ENCODE measurements at places on chromosomes 1 and 21.

DNA sequence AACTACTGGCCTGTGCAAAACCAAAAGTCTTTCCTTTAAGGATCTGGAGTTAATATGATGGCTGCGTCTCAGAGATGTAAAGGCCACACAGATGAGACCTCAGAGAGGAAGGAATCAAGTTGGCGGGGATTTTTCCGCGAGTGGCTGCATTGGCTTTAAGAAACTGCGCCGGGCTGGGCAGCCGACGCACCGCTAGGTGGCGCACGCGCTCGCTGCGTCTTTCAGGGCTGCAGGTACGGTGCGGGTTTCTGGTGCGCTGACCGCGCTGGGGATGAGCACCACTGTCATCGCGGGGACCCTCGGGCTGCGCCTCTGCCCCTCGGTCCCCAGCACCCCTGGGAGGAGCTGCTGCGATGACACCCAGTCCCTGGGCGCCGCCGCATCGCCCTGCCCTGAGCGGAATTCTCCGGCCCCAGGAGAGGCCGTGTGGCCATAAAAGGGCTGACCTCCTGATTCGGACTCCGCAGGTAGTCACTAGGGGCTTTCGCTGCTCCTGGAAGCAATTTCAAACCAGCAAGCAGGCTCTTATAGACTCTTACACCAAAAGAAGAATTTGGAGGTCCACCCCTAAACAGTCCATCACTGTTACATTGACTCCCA lies 241.0 kb downstream of the KCNJ6 start:
- peak; percentile 25 for DNase-seq

DNA sequence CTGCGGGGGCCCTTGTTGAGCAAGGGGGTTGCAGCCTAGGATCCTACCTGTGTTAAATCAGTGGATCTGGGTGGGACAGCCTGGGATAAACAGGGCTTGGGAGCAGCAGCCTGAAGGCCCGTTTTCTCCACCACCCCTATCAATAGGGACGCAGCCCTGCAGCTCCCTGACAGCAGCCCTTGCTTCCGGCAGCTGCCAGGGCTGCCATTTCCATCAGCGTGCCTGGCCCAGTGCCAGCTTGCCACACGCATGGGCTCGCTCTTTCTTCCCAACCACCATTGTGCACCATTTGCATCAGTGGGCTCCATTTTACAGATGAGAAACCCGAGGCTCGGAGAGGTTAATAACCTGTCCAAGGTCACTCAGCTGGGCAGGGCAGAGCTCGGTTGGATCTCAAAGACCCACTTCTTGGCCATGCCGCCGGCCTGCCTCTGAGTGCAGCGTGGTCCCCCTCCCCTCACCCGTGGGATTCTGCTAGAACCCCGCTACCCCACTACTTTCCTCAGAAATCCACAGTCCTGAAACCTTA lies 3.8 kb downstream of the WNT4 start:
- no peak for DNase-seq

GRCh38 chr1:11708554-11709350 lies 17.2 kb downstream of the DRAXIN start:
- no peak for DNase-seq

DNA sequence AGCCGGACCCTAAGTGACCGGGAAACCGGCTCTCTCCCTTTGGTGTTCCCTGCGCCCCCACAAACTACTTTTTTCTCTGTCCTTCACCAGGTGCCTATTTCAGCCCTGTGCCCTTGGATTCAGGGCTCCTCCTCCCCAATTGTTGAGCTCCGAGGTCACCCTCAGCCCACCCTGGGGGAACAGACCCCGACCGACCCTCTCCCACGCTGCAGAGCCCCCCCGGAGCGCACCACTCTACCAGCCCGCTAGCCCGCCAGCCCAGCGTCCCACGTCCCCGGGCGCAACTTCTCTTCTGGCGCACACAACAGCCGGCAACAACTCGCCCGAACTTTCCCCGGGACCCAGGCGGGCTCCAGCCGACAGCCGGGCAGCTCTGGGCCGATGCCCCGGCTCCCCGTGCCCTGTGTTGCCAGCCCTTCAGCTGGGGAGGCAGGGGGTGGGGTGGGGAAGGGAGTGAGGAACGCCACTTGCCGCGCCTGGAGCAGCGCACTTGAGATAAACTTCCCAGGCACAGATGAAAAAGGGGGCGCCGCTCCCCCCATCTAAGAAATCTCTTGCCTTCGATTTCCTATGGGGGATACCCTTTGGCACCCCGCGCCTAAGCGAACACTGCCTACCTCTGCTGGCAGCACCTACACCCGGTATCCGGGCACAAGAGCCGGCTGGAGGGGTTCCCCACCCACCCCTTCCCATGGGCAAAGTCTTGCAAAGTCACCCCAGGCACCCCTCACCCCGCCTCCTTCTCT lies 997 bp downstream of the CASZ1 start:
- no peak for DNase-seq

DNA sequence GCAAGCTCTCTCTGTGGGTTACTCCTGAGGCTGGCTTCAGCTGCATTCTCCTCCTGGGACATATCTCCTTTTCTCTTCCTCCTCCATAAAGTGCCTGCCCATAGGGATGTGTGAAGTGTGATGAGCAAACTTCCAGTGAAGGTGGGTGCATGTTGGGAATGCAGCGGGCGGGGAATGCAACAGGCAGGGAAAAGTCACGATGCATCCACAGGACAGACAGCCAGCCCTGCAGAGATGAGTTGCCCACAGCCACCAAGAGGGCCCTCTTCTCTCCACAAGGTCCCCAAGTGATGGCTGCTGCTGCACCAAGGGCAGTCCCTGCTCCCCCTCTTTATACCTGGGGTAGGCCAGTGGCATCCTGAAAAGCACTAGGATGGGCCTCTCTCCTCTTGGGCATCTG lies 33.6 kb upstream of the RNF187 start:
- no peak for DNase-seq

- no peak for DNase-seq
Measured at GRCh38 chr1:160351629-160352028, 8.4 kb downstream of the NCSTN start.

DNA sequence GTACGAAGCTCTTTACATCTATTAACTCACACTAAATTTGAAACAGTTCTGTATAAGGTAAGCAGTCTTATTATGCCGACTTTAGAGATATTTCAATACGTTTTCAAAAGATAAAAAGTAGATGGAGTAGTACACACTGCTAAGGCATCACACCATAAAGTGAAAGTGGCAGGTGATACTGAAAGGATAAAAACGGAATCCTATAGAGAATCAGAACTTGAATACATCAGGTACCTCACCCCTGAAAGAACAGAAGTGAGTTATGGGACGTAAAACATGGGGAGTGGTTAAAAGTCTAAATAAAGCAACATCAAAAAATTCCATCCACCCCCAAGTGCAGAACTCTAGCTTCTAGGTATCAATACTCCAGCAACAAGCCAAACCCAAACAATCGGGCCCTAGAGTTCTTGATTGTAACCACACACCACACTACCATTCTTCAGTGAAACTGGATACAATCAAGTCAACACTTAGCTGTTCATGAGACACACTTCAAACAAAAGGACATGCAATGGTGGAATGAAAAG lies 142.6 kb downstream of the SMYD3 start:
- no peak for DNase-seq

DNA sequence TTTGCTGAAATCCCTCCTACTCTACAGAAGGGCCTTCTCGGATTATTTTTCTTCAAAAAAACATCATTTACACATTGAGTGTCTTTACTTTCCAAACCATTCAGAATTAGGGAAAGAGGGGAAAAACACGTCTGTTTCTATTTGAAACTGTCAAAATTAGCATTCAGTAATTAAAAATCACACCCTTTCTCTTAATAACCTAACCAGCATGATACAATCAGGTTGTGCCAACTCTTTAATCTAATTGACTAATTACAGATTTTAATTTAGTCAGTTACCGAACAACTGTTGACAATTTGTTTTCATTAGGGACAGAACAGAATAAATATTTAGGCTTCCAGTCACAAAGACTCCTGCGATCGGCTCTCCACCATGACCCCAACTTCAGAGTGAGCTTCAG lies 18.8 kb downstream of the SSBP3 start:
- no peak for DNase-seq

- DNase-seq, result no peak
Measured at GRCh38 chr1:182109771-182110170, 48.3 kb upstream of the ZNF648 start.

DNA sequence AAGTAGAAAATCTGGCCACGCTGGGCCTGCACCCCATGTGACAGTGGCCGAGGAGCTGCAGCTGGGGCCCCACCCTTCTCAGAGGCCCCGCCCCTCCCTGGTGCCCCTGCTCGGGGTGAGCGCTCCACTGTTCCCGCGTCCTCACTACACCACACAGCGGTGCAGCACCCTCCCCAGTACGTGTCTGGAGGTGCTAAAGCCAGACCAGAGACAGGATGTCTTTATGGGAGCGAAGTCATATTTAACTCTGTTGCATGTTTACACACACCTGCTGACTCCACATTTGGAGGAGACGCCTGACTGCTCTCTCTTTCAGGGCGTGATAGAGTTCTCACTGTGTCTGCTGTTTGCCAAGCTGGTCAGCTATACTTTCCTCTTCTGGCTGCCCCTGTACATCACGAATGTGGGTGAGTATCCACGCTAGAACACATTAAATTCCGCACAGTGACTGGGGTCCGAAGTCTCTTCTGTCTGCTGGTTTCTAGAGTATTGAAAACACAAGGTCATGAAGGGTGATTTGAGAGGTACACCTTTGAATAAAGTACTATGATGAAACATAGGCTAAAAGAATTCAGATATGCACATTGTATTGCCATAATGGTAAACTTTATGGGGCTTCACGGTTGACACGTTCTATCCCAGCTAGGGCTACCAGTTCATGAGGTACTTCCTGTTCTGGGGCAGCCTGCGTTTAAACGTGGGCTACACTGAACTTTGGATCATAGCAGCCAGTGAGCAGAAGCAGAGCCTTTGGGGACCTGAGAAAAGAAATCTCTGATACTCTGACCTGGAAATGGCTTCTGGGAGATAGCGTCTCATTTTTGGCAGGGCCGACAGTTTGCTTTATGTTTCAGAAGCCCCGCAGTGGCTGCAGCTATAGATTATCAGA lies 48.4 kb downstream of the SLC37A1 start:
- no peak for DNase-seq

DNA sequence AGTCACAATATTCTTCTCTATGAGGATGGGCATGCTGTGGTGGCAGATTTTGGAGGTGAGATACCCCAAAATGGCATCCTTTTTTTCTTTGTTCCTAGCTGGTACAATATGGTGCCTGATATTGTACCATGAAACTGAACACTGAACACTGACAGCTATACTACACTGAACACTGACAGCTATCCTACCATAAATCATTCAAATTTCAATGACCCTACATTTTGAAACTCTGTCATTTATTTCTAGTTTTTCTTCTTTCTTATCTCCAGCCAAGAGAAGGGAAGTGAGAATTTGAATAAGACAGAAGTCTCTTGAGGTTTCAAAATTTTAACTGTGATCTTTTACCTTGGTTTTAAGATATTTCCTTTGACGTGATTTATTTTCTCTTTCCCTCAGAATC lies 76.3 kb downstream of the LRRC53 start:
- no peak for DNase-seq
